ENCODE measurements at places on chromosomes 3 and 15.

DNA sequence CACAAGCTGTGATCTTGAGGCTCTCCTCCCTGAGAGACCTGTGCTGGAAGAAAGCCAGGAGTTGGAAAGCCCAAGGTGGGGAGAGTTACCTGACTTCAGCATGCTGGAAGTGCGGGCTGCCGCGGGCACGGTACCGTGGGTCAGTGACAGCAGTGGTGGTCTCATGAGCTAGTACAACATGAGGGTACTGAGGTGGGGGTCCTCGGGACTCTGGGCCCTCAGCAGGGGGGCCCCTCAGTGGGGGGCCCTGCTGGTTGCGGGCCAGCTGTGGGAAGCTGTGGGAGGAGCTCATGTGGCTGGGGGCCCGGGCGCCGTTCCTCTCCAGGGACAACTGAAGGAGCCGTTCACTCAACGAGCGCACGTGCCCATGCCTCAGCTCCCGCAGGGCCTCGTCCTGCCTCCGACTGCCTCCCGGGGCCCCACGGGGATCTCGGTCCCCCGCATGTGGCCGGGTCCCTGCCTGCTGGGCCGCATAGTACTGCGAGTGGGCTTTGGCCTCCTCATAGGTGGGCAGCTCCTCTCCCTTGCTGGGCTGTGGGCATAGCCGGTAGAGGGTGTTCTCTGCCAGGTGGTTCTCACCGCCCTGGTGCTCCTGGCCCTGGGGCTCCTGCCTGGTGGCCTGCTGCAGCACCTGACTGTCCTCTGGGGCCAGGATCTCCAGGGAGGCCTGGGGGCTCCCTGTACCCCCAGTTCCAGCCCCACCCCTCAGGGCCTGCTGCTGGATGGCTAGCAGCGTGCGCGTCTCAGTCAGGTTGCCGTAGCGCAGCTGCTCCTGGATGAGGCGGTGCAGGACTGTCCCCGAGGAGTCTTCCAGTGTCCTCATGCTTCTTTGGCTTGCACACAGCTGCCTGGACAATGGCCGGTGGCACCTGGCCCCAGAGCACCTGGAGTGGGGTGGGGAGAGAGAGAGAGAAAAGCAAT is 3.4 kb downstream of the AMOTL2 start:
- no peak for DNase-seq

DNA sequence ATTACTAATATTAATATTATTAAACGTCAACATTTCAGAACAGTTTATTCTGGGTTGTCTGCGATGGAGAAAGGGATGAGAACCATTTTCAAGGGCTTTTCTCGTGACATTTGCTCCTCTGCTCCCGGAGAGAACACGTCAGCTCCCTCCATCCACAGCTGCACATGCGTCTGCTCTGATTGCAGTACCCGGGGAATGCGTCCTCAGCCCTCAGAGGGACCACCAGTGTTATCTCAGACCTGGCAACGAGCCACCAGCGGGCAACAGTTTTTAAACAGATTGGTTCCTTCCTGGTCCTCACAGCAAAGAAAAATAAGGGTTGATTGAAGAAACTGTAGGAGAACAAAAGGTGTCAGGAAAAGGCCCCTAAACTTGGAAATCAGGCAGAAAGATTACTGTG is 202.2 kb upstream of the ADAMTS9 start:
- DNase-seq = no peak

DNA sequence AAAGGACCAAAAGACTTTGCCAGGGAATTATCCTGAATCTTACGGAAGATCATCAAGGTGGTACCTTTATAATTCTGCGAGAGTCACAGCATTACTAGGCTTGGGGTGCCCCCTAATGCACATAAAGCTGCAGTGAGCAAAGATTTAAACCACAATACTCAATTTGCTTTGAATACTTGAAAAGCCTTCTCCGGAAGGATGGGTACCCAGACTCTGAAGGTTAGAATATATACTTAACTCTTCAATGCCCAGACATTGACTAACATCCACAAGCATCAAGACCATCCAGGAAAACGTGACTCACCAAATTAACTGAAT is 117.8 kb upstream of the KCNH8 start:
- no peak for DNase-seq

DNA sequence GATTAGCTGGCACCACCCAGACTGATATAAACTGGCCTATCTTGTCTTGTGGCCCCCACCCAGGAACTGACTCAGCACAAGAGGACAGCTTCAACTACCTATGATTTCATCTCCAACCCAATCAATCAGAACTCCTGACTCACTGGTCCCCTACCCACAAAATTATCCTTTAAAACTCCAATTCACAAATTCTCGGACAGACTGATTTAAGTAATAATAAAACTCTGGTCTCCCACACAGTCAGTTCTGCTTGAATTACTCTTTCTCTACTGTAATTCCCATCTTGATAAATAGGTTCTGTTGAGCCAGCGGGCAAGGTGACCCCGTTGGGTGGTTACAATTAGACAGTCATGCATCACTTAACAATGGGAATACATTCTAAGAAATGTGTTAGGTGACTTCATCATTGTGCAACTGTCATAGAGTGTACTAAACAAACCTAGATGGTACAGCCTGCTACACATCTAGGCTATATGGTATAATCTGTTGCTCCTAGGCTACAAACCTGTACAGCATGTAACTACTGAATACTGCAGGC is 48.1 kb upstream of the MAP4 start:
- no peak for DNase-seq

DNA sequence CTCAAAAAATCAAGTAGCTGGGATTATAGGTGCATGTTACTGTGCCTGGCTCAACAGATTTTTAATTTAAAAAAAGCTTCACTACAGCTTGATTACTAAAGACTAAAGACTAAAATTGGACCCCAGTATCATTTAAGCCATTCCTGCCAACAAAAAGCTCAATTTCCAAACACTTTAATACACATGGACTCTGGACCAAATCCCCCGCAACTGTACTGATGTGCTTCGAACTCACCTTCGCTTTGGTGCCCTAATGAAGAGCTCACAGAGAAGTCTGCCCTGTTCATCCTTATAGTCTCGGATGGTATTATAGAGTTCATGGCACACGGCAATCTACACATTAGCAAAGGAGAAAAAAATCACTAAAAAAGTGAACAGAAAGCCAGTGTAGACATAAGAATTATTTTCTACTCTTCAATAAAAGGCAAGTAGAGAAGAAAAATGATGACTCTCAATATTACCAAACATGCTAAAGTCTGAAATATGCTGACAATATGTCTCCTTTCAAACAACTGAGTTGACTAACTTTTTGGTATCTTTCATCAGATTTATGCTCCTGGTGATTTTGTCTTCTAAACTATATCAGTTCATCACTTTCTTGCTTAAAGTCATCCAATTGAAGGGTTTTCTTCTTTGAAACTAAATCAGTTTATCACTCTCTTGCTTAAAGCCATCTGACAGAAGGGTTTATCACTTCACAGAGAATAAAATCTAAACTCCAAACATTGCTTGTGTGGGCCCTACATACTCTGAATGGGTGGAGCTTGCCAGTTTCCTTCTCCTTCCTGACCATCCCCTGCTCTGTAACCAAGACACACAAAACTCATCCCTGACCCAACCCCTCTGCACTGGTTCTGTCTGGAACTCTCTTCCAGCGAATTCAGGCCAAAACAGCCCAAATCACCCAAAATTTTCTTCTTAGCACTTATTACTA is 7.2 kb downstream of the PBRM1 start:
- DNase-seq = no peak

- no peak for DNase-seq
These were observed 10.6 kb downstream of the MAPKAPK3 start for GRCh38 chr3:50627407-50628051.
